Hypothalamus (tissue), 51 donors: ENCODE measurements at places on chromosomes 2 and 18.

- DNase-seq: no peak
Measured at GRCh38 chr2:54666131-54666633, 57.3 kb upstream of the EML6 start.

DNA sequence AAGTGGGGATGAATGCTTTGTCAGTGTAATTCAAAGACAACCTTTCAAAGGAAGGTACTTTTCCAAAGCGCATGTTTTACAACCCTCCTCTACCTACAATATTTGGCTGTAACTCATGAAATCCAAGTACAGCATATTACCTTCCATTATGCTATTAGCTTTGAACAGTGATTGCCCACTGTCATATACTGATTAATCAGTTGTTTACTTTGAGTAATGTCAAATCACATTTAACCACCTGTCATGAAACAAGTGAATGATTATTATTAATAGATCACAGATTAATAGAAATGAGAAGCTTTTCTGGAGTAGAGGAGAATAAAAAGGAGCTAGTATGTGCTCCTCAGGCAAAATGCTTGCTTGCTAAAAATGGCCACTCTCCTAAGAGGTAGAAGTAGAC, 150.5 kb upstream of the SMAD7 start:
- DNase-seq: no peak

DNA sequence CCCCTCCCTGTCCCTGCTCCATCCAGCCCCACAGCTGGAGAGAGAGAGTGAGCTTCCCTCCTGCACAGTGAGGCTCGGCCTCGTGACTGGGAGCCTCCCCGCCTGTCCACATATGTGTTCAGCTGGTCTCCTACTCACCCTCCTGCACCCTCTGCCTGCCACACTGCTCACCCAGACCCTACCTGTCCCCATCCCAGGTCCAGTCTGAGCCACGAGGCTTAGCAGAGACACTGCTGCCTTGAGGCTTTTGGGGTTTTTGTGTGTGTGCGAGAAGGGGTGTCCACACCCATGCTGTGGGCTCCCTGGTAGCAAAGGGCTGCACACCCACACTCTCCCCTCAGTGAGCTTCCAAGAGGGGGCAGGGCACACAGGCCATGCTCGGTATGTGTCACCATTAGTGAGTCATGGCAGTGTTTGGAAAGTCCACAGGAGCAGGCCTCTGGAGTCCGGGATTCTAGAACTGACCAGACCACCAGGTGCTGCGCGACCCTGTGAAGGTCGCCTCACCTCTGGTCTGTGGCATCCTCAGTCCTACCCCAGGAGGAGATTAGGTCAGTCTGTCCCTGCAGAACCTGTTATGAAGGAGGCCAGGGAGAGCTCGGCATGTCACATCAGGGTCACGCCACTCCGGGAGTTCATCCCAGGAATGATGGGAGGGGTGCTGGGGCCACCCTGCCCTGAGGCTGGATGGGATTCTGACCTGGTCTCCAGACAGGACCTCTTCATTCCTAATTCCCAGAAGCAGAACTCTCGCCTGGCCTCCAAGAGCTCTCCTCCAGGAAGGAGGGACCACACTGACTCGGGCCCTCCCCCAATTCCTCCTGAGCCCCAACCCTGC, 39.9 kb upstream of the SMAD7 start:
- no peak for DNase-seq

DNA sequence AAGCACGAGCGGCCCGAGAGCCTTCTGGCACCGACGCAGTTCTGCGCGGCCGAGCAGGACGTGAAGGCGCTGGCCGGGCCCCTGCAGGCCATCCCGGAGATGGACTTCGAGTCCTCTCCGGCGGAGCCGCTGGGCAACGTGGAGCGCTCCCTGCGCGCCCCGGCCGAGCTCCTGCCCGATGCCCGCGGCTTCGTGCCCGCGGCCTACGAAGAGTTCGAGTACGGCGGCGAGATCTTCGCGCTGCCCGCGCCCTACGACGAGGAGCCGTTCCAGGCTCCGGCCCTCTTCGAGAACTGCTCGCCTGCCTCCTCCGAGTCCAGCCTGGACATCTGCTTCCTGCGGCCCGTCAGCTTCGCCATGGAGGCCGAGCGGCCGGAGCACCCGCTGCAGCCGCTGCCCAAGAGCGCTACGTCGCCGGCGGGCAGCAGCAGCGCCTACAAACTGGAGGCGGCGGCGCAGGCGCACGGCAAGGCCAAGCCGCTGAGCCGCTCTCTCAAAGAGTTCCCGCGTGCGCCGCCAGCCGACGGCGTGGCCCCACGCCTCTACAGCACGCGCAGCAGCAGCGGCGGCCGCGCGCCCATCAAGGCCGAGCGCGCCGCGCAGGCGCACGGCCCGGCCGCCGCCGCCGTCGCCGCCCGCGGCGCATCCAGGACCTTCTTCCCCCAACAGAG, 70.4 kb downstream of the ARHGEF33 start:
- DNase-seq: peak; percentile 39

- DNase-seq: no peak
Measured at GRCh38 chr2:200021449-200022114, 66.2 kb downstream of the MAIP1 start.

DNA sequence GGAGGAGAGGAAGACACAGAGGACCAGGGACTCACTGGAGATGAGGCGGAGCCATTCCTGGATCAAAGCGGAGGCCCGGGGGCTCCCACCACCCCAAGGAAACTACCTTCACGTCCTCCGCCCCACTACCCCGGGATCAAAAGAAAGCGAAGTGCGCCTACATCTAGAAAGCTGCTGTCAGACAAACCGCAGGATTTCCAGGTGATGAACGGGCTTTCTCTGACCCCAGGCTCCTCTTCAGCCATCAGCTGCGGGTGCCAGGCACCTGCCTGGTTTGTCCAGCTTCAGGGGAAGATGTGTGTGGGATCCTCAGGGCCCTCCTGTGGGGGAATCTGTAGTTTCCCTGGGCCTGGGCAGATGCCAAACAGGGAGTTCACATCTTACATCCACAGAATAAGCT, 60.4 kb downstream of the DYSF start:
- DNase-seq: no peak

GRCh38 chr18:70455731-70456130, 166.9 kb downstream of the SOCS6 start:
- no peak for DNase-seq

DNA sequence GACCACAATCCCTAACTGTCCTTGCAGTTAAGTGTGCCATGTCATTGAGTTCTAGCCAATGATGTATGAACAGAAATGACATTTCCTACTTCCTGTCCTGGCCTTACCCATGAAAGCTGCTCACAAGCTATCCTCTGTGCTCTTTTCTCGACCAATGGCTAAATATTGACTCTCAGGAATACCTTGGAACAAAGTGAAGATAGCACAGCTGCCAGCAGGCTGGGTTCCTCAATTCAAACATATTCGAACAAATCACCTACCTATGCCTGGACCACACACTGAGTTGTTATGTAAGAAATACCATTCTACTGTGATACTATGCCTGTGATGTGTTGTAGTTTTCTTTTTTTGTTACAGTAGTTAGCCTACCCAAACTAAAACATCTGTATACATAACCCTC, 65.1 kb downstream of the GAREM1 start:
- DNase-seq: no peak

DNA sequence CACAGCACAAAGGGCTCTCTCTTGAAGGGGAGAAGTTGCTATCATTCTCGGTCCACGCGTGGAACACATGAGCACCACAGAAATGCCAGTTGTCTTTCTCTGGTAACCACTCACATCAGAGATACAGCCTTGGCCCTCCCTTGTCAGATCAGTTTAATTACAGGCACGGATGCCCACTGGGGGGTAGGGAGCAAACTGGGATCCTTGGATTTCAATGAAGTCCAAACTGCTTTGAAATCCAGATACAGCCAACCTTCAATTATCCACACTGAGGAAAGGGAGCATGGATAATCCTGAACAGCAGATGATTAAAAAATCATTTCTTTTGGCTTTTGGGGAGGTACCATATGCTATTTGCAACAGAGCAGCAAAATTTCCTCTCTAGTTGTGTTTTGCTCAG, 63.7 kb upstream of the DAPL1 start:
- DNase-seq: no peak

DNA sequence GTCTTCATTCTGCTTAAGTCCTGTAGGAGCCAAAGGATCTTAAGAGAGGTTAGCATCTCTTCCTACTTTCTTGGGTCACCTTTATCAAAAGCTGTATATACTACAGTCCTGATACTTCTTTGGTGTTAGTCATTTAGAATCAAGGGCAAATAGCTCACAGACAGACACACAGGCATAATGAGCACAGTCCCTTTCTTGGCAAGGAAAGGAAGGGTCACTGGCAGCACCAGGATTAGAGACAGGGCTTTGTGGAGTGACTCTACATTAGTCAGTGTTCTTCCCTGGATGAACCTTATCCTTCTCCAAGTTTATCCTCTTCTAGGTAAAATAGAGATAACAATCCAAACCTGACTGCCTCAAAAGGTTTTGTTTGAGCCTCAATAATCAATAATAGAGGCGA, 40.0 kb upstream of the NCKAP5 start:
- DNase-seq: no peak

DNA sequence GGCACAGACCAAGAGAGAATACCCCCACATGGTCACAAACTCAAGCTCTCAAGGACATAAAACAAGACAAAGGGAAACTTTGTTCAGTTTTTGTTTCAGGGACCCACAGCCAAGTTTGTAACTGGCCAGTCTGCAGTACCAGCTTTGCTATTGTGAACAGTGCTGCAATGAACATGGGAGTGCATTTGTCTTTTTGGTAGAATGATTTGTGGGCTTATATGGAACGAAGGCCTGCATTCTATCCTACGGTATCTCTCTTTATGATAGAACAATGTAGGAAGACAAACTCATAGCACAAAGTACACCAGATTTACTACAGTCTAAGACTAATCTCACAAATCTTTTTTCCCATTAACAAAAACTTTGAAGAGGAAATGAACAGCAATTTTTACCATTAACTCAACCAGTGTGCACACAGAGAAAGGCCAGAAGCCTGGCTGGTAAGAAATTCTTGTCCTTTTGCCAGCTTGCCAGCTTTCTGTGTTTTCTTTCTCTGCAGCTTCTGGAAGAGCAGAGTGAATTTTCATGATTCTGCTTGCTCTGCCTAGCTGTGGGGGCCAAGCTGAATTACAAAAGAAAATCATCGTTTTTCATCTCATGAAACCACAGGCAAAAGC, 37.1 kb upstream of the FEZ2 start:
- DNase-seq: no peak
